Skin of body (tissue), 3 donors: ENCODE measurements at places on chromosomes 7 and 10.

DNA sequence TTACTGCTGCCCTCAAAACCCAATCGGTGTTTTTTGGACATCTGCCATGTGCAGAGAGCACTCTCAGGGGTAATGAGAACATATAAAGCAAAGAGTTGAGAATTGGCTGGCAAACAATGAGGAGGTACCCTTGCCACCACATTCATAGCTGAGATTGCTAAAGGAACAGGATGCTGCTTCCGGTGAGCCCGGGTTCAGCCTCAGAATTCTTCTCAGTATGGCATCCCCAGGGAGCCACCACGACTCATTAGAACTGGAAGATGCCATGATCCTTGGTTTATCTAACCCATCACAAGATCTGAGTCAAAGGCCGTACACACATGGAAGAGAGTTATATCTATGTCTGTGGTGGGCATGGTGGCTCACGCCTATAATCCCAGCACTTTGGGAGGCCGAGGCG is 174.4 kb downstream of the ARID5B start:
- no peak for DNase-seq

- DNase-seq = no peak
These were observed 17.9 kb downstream of the CAMK1D start for GRCh38 chr10:12367272-12367671.

DNA sequence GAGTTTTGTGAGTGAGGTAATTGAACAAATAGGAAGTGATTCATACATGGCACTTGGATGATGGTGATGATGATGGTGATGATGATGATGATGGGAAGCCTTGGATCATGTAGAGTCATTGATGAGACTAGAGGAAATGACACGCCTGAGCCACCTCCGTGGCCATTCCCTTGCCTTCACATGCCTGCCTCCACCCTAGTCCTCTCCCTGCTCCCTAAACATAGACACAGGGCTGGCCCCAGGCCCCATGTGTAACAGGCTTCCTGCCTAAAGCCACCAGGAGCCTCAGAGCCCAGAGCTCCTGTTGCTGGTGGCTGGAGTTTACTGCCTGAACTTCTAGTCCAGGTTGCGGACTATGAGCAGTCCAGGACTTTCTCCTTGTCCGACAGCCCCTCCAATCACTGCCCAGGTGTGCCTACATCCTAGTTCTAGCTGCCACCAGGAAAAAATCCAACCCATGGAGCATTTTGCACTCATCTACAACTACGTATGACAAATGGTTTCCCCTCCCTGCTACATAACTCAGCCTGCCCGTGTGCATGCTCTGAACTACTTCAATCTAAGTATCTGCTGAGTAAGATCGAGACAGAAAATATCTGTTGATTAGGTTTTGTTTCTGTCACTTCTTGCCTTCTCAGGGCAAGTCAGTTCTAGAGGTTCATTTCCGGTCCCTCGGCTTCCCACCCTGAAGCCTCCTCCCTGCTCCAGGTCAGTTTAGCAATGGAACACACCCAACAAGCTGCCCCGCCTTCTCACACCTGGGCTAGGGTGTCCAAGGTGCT is 35.5 kb upstream of the KDM7A start:
- no peak for DNase-seq

GRCh38 chr10:119871881-119872609 is 598 bp downstream of the MCMBP start:
- no peak for DNase-seq
